ENCODE measurements at places on chromosomes 7 and 10. TPM values are rescaled to one million over a fixed set of nuclear protein-coding genes. Genes with fewer than 3 reads are reported as not detected.

DNA sequence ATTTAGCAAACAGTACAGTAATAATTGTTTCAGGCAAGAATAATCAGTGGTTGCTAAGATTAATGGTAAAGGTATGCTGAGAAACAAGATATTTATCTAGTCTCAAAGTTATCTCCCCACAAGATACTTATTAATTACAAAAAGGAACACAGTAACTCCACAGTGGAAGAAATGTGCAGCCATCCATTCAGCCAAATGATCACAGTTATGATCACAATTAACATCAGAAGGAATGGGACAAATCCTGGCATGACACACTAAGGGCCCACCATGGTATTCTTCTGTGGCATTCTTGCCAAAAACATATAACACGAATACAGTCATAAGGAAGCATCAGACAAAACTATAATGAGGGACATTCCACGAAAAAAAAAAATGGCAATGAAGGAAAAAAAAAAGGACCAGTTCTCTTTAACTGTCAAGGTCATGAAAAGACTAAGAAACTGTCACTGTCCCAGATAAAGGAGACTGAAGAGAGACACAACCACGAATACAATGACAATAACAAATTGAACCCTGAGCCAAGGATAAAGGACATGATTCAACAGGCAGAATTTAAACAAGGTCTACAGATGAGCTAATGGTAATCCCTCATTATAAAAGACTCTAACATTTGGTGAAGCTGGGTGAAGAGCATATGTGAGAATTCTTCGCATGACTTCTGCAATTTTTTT, 20.9 kb downstream of the NUDCD3 start:
- no peak for DNase-seq

- DNase-seq, result peak; percentile 65
Observed at GRCh38 chr7:90298145-90299038, 22.7 kb downstream of the FAM237B start.

GRCh38 chr7:156430109-156430508, 210.5 kb upstream of the RNF32 start:
- no peak for DNase-seq

DNA sequence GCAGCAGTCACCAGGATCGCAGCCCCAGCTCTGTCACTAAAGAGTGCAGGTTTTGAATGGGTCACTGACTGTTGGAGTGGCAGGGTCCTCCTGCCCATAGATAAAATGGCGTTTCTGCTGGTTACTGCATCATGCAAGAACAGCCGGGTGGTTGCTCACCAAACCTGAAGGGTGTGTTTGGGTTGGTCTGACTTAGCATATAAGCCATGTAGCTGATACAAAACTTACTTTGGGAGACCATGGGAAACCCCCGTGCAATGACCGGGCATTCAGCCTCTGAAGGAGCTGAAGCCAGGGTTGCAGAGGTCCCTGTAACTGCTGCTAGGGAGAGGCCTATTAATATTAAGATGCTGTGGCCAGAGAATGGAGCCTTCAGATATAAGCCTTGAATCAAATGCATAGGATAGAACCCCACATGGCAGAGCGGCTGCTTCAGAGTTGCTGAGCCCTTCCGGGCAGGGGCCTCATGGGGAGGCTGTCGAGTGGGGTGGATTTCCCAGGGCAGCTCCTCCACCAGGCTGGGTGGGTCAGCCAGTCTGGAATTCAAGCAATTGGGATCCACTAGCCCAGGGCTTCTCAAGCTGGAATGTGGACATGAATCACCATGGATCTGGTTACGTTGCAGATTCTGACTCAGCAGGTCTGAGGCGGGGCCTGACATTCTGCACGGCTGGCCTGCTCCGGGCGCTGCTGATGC, 70.9 kb upstream of the CTBP2 start:
- DNase-seq, result peak; percentile 88

DNA sequence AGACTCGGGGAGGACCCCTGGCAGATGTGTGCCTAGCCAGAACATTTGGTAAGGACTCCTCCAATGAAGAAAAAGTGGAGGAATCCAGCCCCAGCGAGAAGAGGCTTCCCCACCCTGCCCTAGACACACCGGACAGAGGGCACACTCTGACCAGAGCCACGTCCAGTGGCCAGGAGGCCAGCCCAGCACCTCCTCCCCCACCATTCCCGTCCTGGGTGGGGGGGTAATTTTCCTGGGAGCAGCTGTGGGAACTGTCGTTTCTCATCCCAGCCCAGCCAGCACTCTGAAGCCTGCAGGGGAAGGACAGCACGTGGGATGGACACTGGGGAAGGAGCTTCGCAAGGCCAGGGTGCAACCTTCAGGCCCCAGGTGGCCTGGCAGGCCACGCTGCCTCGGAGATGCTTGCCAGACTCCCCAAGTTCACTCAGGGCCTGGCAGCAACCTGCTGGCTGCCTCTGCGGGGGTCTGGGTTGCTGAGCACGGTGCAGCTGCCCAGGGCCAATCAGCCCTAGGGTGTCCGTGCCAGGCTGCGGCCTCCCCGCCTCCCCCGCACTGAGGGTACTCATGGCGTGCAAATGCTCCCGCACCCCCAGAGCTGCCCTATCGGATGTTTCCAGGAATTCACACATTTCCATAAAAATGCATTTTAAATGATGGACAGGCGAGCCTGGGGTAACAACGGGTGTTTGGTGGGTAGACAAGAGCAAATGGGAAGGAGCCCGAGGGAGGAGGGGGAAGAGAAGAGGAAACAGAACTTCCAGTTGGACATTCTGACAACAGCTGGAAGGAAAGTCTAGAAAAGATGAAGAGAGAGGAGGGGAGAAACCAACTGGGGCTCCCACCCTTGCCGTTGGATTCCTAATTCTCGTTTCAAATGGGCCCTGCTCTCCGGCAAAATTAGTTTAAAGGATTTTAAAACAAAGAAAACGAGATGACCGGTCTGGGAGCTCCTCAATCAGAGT, 1.9 kb upstream of the EN2 start:
- DNase-seq, result no peak

DNA sequence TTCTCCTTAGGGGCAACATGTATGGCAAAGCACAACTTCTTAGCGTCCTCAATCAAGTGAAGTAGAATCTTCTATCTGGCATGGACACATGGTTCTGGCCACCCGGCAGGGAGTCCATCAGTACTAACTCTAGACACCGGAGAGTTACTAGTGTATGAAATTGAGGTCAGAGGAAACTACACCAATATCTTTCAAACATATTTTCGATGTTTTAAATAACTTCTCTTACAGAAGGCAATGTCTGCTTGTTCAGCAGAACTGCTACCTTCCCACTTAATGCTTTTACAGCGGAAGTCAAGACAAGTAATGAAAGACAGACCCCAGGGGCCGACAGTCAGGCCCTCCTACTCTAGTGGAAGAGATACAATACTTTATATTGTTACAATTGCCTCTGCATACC, 89.9 kb downstream of the RNF216 start:
- no peak for DNase-seq

DNA sequence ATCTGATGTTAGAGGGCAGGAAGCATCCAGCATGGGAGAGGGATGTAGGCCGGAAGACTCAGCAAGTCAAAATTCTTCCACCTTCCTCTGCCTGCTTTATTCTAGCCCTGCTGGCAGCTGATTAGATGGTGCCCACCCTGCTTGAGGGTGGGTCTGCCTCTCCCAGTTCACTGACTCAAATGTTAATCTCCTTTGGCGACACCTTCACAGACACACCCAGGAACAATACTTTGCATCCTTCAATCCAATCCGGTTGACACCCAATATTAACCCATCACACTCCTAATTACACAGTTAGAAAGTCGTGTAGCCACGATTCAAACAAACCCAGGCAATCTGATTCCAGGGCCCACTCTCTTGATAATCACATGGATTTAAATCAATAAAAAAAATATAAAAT, 433.9 kb upstream of the LRGUK start:
- no peak for DNase-seq

GRCh38 chr7:69620063-69620462, 21.8 kb downstream of the AUTS2 start:
- no peak for DNase-seq

GRCh38 chr10:3208481-3209406, 36.2 kb upstream of the PITRM1 start:
- no peak for DNase-seq

GRCh38 chr10:72250666-72251065, 23.1 kb upstream of the DDIT4 start:
- DNase-seq, result no peak

DNA sequence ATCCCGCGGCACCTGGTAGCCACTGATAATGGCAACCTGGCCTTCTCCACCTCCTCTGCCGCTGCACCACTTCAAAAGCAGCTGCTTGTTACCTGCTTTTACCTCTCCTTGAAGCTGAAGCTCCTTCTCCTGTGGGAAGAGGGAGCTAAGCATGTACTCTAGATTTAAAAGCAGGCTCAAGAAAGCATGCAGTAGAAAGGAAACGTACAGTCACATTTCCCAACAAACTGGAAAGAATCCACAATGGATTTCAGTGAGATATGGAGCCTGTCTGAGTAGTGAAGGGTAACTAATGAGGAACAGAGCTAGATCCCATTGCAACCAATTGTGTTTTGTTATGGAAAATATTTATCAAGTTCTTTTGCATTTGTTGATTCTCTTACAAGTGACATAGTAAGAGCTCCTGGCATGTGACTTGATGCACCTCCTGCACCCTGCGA, 457.4 kb upstream of the GALNT17 start:
- no peak for DNase-seq

- DNase-seq, result no peak
Observed at GRCh38 chr7:82534684-82535083, 91.1 kb upstream of the CACNA2D1 start.

DNA sequence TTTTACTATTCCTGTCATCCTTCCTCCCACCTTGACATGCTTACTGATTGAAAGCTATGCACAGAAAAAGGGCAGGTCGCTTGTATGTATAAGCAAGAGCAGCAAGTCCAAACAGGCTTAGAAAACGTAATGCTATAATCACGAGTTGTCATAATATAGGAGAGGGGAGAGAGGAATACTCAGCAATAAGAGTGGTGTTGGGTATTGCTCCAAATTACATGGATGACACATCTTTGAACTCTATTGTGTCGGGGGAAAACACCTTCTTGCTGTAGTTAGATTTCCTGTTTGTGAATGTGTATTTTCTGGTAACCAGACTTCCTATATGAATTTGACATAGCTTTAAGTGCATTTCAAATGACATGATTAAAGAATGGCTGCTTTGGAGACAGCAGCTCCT, 7.5 kb downstream of the MET start:
- peak; percentile 28 for DNase-seq

- peak; percentile 77 for DNase-seq
Observed at GRCh38 chr7:73701357-73701995, 18.0 kb downstream of the STX1A start.

GRCh38 chr10:78868456-78868855, 200.3 kb upstream of the ZMIZ1 start:
- no peak for DNase-seq

DNA sequence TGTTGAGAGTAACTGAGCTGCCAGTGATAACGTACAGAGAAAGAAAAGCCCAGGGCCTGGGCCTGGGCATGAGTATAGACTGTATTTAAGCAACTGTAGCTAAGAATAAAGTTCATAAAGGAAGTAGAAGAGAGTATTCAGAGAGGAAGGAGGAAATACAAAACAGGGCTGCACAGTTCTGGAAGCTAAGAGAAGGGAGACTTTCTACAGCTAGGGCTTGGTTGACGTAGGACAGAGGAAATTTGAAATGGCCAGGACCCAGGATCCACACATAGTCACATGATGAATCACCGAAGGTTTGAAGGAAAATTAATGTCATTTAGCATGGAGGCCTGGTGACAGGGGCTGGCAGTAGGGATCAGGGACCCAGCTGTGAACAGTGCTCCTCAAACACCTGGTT, 66.7 kb downstream of the ARL4A start:
- no peak for DNase-seq

GRCh38 chr7:142481548-142481947, 223.7 kb upstream of the PRSS58 start:
- DNase-seq, result no peak

- no peak for DNase-seq
Observed at GRCh38 chr10:3716093-3716492, 68.9 kb downstream of the KLF6 start.

- peak; percentile 10 for DNase-seq
Observed at GRCh38 chr10:126904818-126905701, at the start of gene DOCK1. Gene DOCK1 (plus strand): TSS chr10:126905428. CDS start chr10:126905518, 90 bp downstream.

- DNase-seq, result no peak
Observed at GRCh38 chr10:70145166-70145665, 1.3 kb downstream of the TYSND1 start.

- no peak for DNase-seq
Observed at GRCh38 chr10:66837335-66837734, 88.5 kb upstream of the LRRTM3 start.

DNA sequence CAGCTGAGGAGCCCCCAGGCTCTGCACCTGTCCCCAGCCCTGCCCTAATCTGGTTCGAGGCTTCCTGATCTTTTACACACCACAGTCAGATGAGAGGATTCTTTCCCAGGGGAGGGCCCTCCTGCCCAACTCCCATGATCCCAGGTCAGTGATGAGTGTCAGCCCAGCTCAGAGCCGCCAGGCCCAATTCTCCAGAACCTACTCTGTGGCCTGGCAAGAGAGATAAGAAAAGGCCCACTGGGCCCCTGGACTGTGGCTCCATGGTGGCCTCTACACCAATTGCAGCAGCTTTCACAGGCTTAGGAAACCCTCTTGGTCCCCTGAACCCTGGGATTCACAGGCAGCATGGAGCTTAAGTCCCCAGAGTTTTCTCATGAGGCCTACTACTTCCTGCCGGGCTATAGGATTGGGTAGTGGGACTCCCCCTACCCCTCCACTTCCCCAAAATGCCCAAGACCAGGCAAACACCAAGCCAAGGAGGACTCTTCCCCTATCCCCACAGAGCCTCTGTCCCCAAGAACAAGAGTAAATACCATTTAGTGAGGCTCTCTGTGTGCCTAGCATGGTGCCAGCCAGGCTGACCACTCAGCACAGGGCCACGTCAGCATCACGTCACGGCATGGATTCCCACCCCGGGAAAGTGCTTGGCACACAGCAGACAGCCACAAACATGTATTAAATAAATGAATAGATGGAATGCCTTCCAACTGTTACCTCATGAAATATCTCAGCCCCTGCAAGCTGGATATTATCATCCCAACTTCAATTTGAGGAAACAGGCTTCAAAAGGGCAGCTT, 100.0 kb downstream of the GRID1 start:
- no peak for DNase-seq

The ARHGAP22 gene
- total RNA-seq, result 8.2 TPM

The KCNIP2 gene
- total RNA-seq, result 2.8 TPM

The TAS2R41 gene
- total RNA-seq, result not detected

The MALRD1 gene
- not detected for total RNA-seq

The CALHM3 gene
- total RNA-seq, result 4.8 TPM

The PIK3CG gene
- total RNA-seq, result 5.4 TPM

The UNC5B gene
- 2.3 TPM for total RNA-seq

The SUGCT gene
- total RNA-seq, result 3.3 TPM

The TMEM140 gene
- 1.9 TPM for total RNA-seq
